ENCODE measurements at places on chromosomes 6 and 20. TPM values are rescaled to one million over a fixed set of nuclear protein-coding genes. Genes with fewer than 3 reads are reported as not detected.

- H3K4me1 ChIP-seq = peaks cover 5% of the 10 kb centered on the region
- peak overlapping the region; percentile 95 for H3K27ac ChIP-seq
- H3K36me3 ChIP-seq = no peaks in the 10 kb centered on the region
- H3K4me3 ChIP-seq = peak overlapping the region; percentile 96
Measured at GRCh38 chr6:43628393-43629103, 516 bp downstream of the GTPBP2 start.

- no peak for DNase-seq
- no peaks in the 10 kb centered on the region for H3K4me1 ChIP-seq
- H3K27ac ChIP-seq = no peak overlapping the region
Measured at GRCh38 chr6:89792881-89793280, 26.7 kb downstream of the MDN1 start.

DNA sequence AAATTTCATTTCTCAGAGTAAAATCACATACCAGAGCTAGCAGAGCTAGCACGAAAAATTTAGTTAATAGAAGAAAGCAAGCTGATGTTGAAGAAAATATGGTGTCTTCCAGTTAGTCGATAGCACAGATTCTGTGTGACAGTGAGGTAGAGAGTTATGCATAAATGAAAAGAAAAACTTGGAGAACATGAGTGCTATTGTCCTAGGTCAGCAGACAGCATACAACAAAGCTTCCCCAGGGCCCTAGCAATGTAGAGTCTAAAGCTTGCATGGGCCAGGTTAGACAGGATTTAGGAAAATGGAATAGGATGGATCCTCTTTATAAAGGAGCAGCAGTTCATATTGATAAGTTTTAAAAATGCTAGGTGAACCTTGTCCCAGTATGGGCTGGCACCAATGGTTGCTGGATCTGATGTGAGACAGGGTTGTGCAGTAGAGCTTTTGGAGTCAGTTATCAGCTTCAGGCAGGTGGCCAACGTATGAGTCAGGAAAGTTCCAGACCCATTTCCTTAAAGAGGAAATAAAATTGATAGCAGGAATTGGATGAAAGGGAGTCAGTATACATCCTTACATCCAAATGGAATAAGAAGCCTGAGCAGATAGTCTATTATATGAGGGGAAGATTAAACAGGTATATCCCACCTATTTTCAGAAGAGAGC, 277.2 kb downstream of the FRK start:
- no peak for DNase-seq
- H3K4me3 ChIP-seq = no peak overlapping the region
- H3K27ac ChIP-seq = no peak overlapping the region
- H3K4me1 ChIP-seq = no peaks in the 10 kb centered on the region
- no peaks in the 10 kb centered on the region for H3K36me3 ChIP-seq

GRCh38 chr6:56076033-56076432, 171.3 kb downstream of the COL21A1 start:
- H3K4me1 ChIP-seq = no peaks in the 10 kb centered on the region
- no peaks in the 10 kb centered on the region for H3K27me3 ChIP-seq
- H3K36me3 ChIP-seq = no peaks in the 10 kb centered on the region
- no peak overlapping the region for H3K4me3 ChIP-seq
- DNase-seq = no peak

DNA sequence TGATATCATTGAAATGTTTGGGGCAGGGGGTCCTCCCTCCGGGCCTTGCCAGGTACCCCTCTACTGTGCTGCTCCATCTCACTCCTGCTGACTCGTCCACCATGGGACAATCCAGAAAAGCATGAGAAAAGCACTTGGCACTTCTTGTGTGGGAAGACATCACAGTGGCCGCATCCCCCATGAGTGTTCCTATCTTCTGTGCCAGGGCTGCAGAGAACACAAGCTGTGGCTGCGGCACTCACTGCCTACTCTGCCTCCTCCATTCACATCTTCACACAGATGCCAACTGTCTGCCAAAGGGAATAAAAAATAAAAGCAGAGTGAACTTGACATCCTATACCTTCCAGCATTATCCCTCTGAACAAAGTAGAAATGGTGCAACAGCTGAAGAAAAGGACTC, 117.4 kb upstream of the PROKR2 start:
- H3K4me1 ChIP-seq = no peaks in the 10 kb centered on the region
- no peak for DNase-seq
- no peak overlapping the region for H3K4me3 ChIP-seq

DNA sequence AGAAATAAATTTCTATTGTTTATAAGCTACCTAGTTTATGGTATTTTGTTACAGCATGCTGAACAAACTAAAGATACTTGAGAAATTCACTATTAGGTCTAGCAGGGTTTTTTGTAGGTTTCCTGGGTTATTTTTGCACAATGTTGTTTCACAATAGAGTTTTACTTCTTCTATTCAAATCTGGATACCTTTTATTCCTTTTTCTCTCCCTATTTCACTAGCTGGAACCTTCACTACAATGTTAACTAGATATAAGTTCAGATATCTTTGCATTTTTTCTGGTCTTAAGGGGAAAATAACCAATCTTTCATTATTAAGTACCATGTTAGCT, 237.7 kb upstream of the CITED2 start:
- H3K27me3 ChIP-seq = no peaks in the 10 kb centered on the region
- DNase-seq = no peak
- no peak overlapping the region for H3K27ac ChIP-seq
- H3K4me3 ChIP-seq = no peak overlapping the region
- no peaks in the 10 kb centered on the region for H3K36me3 ChIP-seq

DNA sequence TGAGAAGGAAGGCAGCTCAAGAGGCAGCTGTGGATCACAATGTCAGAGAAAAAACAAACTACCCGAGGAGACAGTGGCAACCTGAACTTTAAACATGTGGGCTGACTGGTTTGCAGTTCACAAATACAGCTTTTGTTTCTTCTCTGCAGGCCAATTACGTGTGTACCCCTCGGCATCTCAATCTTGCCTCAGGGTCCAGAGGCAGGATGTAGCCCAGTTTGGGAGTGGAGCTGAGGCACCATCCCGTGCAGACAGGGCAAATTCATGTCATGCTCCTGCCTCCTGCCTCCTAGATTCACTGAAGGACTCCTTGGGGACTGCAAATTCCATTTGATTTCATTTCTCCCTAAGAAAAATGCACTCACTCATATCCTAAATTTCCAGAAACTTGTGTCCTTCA, 94.2 kb upstream of the KCNK16 start:
- no peak overlapping the region for H3K27ac ChIP-seq
- no peak overlapping the region for H3K4me3 ChIP-seq
- no peaks in the 10 kb centered on the region for H3K27me3 ChIP-seq
- H3K36me3 ChIP-seq = no peaks in the 10 kb centered on the region
- no peaks in the 10 kb centered on the region for H3K4me1 ChIP-seq

GRCh38 chr6:39602601-39603519, 122.3 kb downstream of the KIF6 start:
- no peak for DNase-seq
- no peaks in the 10 kb centered on the region for H3K4me1 ChIP-seq
- H3K36me3 ChIP-seq = no peaks in the 10 kb centered on the region
- H3K4me3 ChIP-seq = no peak overlapping the region

DNA sequence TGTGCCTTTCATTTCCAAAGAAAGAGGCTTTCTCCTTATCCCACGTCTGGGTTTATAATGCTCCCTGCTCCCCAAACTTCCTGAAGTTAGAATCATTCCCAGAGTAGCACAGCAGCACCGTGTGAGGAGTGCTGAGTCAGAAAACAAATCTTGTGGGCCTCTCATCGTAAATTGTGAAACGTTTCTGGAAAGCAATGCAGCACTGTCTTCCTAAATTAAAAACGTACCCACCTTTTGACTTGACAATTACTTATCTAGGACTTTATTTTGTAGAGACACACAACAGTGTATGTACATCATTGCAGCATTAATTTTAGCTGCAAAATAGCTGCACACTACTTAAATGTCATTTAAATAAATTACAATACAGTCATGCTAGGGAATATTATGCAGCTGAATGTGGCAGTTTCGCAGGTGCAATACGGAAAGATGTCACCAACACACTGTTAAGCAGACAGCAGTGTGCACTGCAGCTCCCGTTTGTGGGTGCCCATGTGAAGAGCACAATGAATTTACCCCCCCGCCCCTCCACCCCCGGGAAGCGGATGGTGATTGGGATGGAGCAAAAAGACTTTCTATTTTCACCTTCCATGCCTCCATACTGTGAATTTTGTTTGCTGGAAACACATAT, 30.8 kb downstream of the RRBP1 start:
- H3K4me3 ChIP-seq = no peak overlapping the region
- peak; percentile 25 for DNase-seq
- H3K4me1 ChIP-seq = peaks cover 30% of the 10 kb centered on the region
- peak overlapping the region; percentile 33 for H3K27ac ChIP-seq
- no peaks in the 10 kb centered on the region for H3K36me3 ChIP-seq
- H3K27me3 ChIP-seq = no peaks in the 10 kb centered on the region

GRCh38 chr6:43954311-43955131, 172.7 kb downstream of the MRPL14 start:
- no peaks in the 10 kb centered on the region for H3K27me3 ChIP-seq
- no peaks in the 10 kb centered on the region for H3K4me1 ChIP-seq
- H3K27ac ChIP-seq = no peak overlapping the region
- H3K4me3 ChIP-seq = no peak overlapping the region

DNA sequence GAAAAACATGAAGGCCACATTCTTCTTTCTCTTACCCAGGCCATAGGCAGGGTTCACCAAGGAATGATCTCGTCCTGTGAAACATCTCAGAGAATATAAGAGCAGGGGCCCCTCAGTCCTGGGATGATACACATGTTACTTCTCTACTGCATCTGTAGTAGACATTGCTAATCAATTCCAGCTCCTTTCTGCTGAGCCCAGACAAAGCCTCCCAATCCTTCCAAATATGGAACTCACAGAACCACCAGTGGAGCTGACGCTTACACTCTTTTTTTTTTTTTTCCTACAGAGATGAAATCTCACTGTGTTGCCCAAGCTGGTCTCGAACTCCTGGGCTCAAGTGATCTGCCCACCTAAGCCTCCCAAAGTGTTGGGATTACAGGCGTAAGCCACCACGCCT, 9.1 kb downstream of the SNTA1 start:
- no peaks in the 10 kb centered on the region for H3K36me3 ChIP-seq
- H3K27me3 ChIP-seq = no peaks in the 10 kb centered on the region
- H3K4me1 ChIP-seq = peaks cover 5% of the 10 kb centered on the region
- no peak overlapping the region for H3K27ac ChIP-seq
- DNase-seq = no peak

- no peaks in the 10 kb centered on the region for H3K27me3 ChIP-seq
- H3K36me3 ChIP-seq = no peaks in the 10 kb centered on the region
- no peak for DNase-seq
- H3K27ac ChIP-seq = no peak overlapping the region
- no peak overlapping the region for H3K4me3 ChIP-seq
- no peaks in the 10 kb centered on the region for H3K4me1 ChIP-seq
Measured at GRCh38 chr6:167481307-167481926, 156.5 kb downstream of the TTLL2 start.

- H3K27ac ChIP-seq = no peak overlapping the region
- no peak for DNase-seq
- no peak overlapping the region for H3K4me3 ChIP-seq
- no peaks in the 10 kb centered on the region for H3K4me1 ChIP-seq
- H3K36me3 ChIP-seq = no peaks in the 10 kb centered on the region
Measured at GRCh38 chr6:38982470-38982869, 66.1 kb upstream of the GLP1R start.

ETV7 gene
- total RNA-seq = not detected

KDM1B gene
- 15.1 TPM for total RNA-seq

SPATA25 gene
- 2.6 TPM for total RNA-seq

NRN1 gene
- 1.3 TPM for total RNA-seq

GPR63 gene
- 0.26 TPM for total RNA-seq

PIM1 gene
- total RNA-seq = 44.5 TPM

All from uterus (tissue), 4 donors.